ENCODE measurements at places on chromosomes 5 and 9.
A peak's percentile ranks its signal among the peaks of the same experiment; 100 is the strongest.

GRCh38 chr9:99809586-99810319, 11.9 kb upstream of the NR4A3 start:
- DNase-seq, result no peak

GRCh38 chr5:149141224-149141956, at the start of gene ABLIM3:
Gene ABLIM3, plus strand, starts transcription at chr5:149141493. Its CDS starts 603 bp downstream, at chr5:149142096.
- DNase-seq, result peak; percentile 47

DNA sequence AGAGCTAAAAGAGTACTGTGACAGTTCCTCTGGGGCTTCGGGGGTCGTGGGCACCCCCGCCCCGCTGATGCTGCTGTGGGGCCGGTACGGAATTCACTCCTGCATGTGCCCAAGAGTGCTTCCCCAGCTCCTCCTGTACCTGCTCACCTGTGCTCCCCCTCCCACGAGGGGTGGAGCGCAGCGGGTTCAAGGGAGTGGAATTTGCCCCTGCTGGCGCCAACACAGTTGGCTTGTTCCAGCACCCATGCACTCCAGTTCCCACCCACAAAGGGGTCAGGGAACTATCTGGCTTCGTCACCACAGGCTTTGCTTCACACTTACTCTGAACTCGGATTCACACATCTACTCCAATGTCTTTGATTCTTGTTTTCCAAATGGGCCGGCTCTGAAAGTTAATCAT, 1086.9 kb upstream of the CDH6 start:
- no peak for DNase-seq

DNA sequence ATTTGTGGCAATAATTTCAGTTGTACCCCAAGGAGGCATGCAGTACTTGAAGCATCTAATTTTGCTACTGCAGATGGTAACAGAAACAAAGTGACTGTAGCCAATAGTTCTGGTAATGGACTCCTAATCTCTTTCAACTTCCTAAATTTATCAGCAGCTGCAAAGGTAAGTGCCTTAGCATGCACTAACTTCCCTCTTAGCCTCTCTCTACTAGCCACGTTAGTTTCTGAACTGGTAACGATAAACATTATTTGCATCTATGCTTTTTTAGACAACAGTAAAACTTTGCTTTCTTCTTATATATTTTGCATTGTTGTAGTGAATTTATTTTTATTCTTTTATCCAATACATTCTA, 6.2 kb upstream of the CKS2 start:
- DNase-seq, result no peak
